ENCODE measurements at places on chromosomes 16 and 17.

DNA sequence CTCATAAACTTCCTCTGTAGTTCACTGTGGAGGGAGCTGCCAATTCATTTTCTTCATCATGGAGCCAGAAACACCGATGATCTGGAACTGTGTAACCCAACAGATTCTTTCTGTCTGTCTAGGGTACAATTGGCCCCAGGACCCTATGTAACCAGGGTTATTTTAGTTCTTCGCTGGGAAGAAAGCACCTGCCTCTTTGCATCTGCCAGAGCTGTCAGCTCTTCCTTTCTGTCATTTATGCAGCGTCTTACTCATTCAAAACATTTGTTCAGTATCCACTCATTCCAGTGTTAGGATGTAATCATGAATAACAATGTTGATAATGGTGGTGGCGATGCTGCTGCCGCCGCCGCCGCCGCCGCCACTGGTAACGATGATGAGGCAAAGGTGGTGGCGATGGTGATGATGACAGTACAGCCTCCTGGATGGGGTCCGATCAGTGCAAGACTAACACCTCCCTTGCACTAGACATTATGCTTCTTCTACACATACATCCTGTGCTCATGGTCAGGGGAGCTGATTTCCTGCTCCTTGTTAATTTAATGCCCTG is 46.1 kb downstream of the IRX5 start:
- no peak overlapping the region for H3K27ac ChIP-seq
- H3K27me3 ChIP-seq, result no peaks in the 10 kb centered on the region
- H3K36me3 ChIP-seq, result no peaks in the 10 kb centered on the region
- no peak overlapping the region for H3K4me3 ChIP-seq

GRCh38 chr16:48365025-48365600 is 20.1 kb downstream of the SIAH1 start:
- no peaks in the 10 kb centered on the region for H3K27me3 ChIP-seq
- peak overlapping the region; percentile 71 for H3K27ac ChIP-seq
- H3K36me3 ChIP-seq, result peaks cover 3% of the 10 kb centered on the region
- no peaks in the 10 kb centered on the region for H3K4me1 ChIP-seq
- DNase-seq, result no peak

- DNase-seq, result no peak
- H3K27me3 ChIP-seq, result no peaks in the 10 kb centered on the region
- H3K4me3 ChIP-seq, result no peak overlapping the region
Measured at GRCh38 chr17:13099089-13099735, 81.4 kb upstream of the ELAC2 start.

DNA sequence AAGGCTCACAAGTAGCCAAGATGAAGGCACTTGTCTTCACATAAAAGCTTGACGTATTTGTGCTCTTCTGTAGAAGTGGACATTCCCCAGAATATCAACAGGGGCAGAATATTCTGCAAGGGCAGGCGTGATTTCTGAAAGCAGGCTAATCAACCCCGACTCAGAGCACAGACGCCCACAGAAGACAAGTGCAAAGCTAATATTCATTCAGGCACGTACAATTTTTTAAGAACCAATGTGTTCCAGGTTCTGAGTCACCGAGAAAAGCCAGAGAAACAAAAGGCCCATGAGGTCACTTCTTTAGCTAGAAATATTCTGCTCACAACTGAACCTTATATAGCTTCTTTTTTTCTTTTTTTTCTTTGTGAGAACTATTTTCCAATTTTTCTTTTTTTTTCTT is 121.6 kb downstream of the DNAH9 start:
- H3K27me3 ChIP-seq, result no peaks in the 10 kb centered on the region
- no peaks in the 10 kb centered on the region for H3K4me1 ChIP-seq
- H3K4me3 ChIP-seq, result no peak overlapping the region
- no peak overlapping the region for H3K27ac ChIP-seq

GRCh38 chr17:81576621-81577277 is 24.6 kb upstream of the FAAP100 start:
- peak; percentile 67 for DNase-seq
- no peak overlapping the region for H3K4me3 ChIP-seq
- H3K27ac ChIP-seq, result no peak overlapping the region
- no peaks in the 10 kb centered on the region for H3K4me1 ChIP-seq

DNA sequence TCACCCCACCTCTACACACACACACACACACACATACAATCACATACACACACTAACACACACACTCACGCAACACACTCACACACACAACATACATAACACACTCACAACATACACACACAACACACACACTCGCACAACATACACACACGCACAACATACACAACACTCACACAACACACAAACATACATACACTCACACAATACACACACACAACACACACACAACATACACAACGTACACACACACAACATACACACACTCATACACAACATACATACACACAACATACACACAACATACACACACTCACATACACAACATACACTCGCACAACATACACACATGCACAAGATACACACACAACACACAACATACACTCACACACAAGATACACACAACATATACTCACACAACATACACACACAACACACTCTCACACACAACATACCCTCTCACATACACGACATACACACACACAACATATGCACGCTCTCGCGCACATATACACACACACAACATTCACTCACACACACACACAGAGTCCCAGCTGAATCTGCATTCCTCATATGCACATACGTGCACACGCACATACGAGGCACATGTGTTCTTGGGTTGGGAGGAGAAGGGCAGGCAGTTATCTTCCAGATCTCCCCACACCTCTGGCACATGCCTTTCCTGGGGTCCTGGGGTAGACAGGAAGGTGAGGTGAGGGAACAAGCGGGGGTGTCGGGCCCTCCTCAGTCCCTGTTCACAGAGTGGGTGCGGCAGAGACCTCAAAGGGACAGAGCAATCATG is 1.1 kb downstream of the ASGR2 start:
- H3K27ac ChIP-seq, result no peak overlapping the region
- no peak overlapping the region for H3K4me3 ChIP-seq
- H3K4me1 ChIP-seq, result peaks cover 7% of the 10 kb centered on the region
- no peaks in the 10 kb centered on the region for H3K27me3 ChIP-seq
- no peaks in the 10 kb centered on the region for H3K36me3 ChIP-seq

DNA sequence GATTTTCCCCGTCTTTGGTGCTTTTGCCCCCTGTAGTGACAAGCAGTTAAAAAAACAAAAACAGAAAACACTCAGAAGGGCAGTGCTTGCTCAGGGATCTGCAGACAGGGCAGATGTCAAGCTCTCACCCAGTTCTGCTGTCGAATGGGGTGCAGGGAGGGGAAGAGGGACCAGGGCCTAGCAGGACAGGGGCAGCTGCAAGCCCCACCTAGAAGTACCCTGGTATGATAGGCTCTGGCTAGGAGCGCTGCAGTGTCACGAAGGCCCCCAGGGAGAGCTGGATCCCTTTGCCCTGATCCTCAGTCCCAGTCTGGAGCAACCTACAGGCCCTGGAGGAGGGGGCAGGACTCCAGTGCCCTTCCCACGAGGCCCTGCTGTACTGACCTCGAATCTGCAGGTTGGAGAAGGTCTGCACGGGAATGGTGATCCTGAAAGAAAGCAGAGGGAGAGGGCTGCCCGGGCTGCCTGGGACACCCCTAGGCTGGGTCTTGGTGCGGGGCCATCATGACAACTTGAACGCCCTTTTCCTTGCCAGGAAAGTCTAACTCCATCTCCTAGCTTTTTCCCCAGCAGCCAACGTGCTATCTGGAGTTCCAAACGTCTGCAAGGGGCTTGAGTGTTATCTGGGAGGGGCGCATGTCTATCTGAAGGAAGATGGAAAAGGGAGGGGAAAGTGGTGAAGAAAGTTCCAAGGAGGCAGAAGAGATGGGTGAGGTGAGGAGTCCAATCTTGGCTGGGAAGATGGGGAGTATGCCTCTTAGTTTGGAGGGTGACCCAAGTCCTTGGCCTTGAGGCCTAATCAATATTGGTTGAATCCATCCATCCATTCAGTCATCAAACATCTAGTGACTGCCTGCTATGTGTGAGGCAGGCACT is 4.8 kb downstream of the GFAP start:
- no peaks in the 10 kb centered on the region for H3K36me3 ChIP-seq
- H3K27ac ChIP-seq, result no peak overlapping the region
- no peak for DNase-seq
- H3K27me3 ChIP-seq, result no peaks in the 10 kb centered on the region

DNA sequence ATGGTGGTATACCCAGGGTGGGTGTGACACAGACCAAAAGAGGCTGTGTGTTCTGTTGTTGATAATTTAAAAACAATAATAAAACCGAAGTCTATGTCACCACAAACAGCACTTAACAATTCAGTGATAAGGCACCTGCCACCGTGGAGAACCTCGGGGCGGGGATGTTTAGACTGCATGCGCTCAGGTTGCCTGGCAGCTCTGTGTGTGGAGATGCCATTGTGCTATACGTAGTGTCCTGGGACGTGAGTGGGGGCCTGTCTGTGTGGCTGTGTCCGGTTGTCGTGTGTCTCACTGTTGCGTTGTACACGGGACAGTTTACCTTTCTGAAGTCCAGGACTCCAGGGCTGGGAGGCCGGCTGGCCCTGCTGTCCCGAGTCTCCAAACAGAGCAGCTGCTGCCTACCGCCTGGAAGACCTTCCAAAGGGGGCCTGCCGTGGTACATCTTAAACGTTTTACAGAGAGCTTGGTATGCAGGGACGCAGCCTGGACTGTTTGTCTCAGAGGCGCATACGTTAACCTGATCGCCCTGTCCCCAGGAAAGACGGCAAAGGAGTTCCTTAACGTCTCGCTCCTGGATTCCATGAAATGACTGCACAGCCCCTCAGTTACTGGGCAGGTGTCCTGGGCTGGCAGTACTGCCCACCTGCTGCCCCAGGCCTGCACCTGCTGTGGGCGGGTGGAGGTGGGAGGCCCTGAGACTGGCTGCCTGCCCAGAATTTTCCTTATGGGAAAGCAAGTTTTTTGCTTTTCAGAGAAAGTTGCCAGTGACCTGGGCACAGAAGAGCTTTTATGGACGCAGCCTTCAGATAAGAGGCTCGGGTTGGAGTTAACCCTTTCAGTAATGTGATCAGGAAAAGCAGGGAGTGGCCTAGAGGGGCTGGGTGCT is 19.0 kb downstream of the SPIRE2 start:
- H3K4me1 ChIP-seq, result no peaks in the 10 kb centered on the region
- no peak overlapping the region for H3K4me3 ChIP-seq
- no peaks in the 10 kb centered on the region for H3K27me3 ChIP-seq
- no peak overlapping the region for H3K27ac ChIP-seq
- no peak for DNase-seq

GRCh38 chr17:53844491-53845107 is 21.9 kb downstream of the KIF2B start:
- no peaks in the 10 kb centered on the region for H3K36me3 ChIP-seq
- H3K27me3 ChIP-seq, result no peaks in the 10 kb centered on the region
- H3K4me1 ChIP-seq, result no peaks in the 10 kb centered on the region
- no peak overlapping the region for H3K27ac ChIP-seq
- no peak overlapping the region for H3K4me3 ChIP-seq

DNA sequence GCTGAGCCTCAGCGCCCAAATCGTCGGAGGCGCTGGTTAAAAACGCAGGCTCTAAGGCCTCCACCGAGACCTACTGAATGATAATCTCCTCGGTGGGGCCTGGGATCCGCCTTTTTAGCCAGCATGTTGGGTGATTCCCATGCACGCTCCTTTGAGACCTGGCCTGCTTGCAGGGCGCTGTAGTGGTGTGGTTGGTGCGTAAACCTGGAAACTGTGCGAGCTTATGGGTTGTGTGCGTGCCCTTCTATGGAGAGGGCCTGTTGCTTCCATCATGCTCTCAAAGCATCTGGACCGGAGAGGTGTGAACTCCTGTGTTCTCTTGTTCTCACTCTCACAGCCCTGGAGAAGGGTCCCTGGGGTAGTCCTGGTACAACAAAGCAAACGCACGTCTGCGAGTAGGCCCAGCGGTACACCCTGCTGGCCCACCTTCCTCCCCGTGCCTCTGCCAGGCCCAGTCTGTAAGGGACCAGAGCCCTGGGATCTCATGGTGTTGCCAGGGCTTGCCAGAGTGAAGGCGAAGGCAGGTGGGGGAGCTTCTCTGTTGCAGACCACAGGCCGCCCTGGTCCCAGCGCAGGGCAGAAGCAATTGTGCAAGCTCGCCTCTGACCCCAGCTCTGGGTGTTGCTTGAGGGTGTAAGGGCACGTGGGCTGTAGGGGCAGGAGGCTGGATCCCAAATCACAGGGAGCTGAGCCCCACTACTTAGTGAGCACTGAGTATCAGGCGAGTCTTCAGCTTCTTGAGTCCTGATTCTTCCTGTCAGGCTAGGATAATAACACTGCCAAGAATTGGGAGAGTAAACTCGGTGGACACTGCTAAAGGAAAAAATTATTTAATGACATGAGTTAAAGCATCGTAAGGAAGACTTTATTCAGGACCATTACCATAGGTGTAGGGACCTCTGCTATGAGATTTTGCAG is 879 bp upstream of the LRRC75A start:
- H3K27ac ChIP-seq, result no peak overlapping the region
- no peaks in the 10 kb centered on the region for H3K27me3 ChIP-seq
- H3K36me3 ChIP-seq, result no peaks in the 10 kb centered on the region
- no peaks in the 10 kb centered on the region for H3K4me1 ChIP-seq

GRCh38 chr17:48162946-48163506 is 55.5 kb downstream of the SNX11 start:
- peak; percentile 64 for DNase-seq
- H3K27me3 ChIP-seq, result no peaks in the 10 kb centered on the region
- peaks cover 8% of the 10 kb centered on the region for H3K4me1 ChIP-seq

DNA sequence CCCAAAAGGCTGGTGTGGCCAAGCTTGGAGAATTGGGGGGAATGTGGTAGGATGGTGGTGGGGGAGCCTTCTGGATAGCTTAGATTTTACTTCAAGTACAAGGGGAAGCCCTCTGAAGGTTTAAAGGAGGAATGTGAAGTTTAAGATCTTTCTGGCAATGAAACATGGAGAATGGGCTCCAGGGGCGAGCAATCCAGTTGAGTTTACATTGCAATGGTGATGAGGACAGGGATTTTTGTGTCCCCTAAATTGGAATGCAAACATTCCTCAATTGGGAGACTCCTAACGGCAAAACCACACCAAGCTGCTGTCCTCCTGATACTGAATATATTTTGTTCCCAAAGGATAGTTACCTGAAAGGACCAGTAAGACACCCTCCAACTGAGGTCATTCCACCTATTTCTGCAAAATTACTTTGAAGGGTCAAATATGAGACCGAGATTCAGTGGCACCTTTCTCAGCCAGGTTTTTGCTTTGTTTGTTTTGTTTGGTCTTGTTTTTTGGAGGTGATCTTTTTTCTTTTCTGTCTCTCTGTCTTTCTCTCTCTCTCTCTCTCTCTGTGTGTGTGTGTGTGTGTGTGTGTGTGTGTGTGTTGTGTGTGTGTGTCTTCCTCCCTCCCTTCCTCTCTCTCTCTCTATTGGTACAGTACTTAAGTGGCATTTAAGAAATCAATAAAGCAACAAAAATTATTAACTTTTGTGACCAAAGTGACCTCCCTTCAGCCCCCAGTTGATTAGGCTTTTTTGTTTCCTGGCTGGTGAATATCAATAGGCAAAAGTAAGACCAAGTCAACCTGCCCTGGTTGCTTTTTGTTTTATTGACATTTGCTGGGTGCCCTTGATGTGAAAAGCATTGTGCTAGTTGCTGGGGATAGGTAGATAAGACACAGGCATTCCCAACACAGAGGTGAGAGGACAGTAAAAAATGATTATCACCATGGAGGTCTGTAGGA is 16.4 kb upstream of the TAT start:
- no peak overlapping the region for H3K4me3 ChIP-seq
- H3K4me1 ChIP-seq, result no peaks in the 10 kb centered on the region
- H3K27me3 ChIP-seq, result no peaks in the 10 kb centered on the region
- no peak overlapping the region for H3K27ac ChIP-seq
- H3K36me3 ChIP-seq, result no peaks in the 10 kb centered on the region
